Caudate nucleus (tissue), 63 donors: ENCODE measurements at places on chromosomes 6 and 20.

DNA sequence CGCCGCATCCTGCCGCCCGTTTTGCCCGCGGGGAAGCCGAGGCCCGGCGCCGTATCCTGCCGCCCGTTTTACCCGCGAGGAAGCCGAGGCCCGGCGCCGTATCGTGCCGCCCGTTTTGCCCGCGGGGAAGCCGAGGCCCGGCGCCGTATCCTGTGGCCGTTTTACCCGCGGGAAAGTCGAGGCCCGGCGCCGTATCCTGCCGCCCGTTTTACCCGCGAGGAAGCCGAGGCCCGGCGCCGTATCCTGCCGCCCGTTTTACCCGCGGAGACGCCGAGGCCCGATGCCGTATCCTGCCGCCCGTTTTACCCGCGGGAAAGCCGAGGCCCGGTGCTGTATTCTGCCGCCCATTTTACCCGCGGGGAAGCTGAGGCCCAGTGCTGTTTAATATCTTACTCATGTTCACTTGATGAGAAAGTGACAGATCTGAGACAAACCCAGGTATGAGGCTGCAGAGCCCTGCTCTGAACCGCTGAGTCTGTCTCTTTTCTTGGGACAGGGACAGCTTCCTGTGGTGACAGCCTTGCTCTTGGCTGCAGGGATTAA is 129.4 kb downstream of the CDH26 start:
- DNase-seq = no peak

DNA sequence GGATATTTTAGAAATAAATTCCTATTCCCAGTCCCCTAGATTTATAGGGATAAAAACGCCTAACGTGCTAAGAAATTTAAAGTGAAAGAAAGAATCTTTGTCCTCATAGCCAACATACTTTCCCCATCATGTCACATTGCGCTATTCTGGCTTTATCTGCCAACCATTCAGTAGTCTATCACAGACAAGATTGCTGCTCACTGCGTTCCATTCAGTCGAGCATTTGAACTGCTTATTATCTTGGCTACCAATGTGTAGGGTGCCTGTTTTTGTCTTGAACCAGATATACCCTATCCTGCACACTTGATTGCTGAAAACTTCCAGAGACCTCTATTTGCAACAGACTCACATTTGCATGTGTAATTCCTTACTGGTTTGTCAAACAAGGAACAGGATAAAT is 751.5 kb downstream of the EPHA7 start:
- no peak for DNase-seq

GRCh38 chr6:75438442-75439116 is 55.0 kb downstream of the FILIP1 start:
- DNase-seq = no peak

DNA sequence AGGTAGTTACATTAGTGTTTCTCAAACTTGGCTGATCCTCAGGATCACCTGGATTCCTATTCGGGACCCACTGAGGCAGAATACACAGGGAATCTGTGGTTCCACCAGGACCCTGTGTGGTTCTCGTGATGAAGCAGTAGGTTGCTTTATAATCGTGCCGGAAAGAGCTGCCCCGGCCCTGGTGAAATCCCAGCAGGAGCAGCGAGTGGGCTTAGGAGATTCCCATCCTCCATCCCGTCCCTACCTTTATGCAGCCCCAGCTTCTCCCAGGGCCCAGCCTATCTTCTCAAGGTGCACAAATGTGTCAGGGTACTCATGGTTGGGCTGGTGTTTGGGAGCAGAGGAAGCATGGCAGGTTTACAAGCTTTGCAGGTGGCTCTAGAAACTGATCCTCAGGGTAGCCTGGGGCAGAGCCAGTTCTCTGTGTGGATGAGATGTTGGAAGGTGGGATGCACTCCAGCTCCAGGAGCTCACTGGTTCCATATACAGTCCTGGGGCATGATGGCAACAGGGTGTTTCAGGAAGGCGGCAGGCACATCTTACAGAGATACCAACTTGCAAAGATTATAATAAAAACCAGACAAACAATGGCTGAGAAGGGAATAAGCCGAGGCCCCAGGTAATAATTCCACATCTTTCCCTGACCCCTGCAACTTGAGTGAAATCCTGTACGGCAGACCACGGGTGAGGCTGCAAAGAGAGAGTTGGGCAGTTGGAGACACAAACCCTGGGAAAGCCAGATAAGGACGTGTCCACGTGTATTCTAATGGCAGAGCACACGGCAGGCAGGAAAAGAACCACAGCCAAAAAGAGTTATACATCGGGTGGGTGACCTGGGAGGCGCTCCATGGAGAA is 5.9 kb downstream of the SLC22A1 start:
- DNase-seq = no peak

- DNase-seq = no peak
Measured at GRCh38 chr6:1233924-1234323, 78.0 kb upstream of the FOXQ1 start.

GRCh38 chr6:21241231-21242130 is 352.1 kb upstream of the SOX4 start:
- DNase-seq = no peak

GRCh38 chr6:28589957-28590349 is 64.3 kb downstream of the GPX5 start:
- DNase-seq = no peak

- no peak for DNase-seq
Measured at GRCh38 chr6:82832811-82833210, 232.8 kb downstream of the UBE3D start.

DNA sequence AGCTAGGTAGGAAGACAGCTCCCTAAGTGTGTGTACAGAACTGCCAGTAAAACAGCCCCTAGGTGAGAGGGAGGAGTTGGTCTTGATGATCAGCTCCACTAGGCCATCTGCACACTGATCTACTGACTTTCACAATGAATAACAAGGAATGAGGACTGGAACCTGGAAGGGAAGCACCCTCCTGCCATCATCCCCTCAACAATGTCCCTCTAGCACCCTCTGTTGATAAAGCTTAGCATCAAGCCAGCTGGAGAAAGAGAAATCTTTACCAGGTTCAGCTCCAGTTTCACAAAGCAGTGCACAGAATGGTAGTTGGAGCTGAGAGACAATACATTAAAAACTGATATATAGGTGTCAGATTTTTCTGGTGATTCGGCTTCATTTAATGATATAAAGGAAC is 57.2 kb upstream of the IRAK1BP1 start:
- DNase-seq = no peak

GRCh38 chr6:225121-225721 is 67.1 kb upstream of the DUSP22 start:
- no peak for DNase-seq

DNA sequence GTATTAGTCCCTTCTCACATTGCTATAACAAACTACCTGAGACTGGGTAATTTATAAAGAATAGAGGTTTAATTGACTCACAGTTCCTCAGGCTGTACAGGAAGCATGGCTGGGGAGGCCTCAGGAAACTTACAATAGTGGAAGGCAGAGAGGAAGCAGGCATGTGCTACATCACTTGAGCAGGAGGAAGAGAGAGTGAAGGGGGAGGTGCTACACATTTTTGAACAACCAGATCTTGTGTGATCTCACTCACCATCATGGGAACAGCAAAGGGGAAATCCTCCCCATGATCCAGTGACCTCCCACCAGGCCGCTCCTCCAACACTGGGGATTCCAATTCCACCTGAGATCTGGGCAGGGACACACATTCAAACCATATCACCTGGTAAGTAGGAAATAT is 630.6 kb downstream of the QKI start:
- no peak for DNase-seq

GRCh38 chr6:106529438-106529837 is 99.9 kb downstream of the RTN4IP1 start:
- DNase-seq = no peak

DNA sequence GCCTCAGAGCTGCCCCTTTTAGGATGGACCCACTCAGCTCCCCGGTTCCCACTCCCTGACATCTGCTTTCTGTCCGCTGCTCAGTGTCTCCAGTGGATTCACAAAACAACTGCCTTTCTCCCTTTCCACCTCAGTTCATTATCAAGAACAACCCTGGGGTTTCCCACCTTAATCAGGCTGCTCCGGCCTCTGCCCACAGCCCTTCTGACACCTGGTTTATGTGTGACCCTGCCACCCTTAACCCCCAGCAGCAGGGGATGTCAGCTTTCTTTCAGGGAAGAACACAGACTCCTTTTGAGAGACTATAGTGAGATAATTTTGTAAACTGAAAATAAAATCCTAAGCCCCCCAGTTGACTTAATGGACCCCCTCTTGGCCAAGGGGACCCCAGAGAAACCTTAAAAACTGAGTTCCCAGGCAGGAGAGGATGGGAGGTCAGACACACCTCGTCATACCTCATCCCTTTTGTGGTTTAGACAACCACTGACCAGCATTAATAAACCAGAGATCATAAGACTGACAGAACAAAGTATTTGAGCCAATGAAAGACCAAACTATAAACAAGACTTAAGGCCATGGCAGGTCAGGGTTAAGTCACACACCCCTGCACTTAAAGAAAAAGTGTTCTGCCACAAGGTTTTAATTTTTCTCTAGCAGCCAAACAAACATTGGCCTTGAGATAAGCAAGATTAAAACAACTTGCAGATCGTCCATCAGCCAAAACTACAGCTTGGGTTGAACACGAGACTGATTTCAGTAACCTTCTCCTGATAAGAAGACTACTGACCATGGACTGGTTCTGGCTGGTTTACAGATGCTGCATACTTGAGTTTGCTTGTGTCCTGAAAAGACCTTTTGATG is 42.4 kb upstream of the DDR1 start:
- DNase-seq = no peak

GRCh38 chr6:166486536-166486880 is 100.0 kb downstream of the RAMACL start:
- no peak for DNase-seq

DNA sequence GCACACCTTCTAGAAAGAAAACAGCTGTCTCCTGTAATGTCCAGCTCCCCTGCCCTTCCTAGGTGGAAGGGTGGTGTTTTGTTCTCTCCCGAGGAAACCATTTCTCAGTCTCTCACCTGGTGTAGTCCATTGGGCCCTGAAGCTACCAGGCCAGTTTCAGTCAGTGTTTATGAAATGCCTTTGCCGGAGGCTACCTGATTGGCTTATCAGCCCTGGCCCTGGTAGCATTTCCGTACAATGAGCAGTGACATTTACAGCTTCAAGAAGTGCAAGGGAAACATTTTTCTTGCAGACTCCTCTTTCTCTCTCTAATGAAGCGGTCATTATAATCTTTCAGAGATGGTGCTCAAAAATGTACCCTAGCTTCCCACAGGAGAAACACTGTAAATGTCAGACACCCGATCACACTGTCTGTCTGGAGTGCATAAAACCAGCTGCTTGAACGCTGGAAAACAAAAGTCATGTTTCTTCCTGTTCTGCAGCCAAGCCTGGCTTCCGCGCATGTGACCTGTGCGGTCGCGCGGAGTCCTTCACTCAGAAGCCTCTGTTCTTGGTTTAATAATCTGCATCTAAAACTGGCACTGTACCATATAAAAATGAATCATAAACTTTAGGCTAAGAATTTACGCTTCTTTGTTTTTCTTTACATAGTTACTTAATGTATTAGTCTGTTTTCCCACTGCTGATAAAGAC is 28.4 kb upstream of the SAYSD1 start:
- no peak for DNase-seq

- DNase-seq = no peak
Measured at GRCh38 chr6:11613336-11613735, 75.8 kb downstream of the TMEM170B start.

- no peak for DNase-seq
Measured at GRCh38 chr20:59598625-59599310, 5.6 kb upstream of the PHACTR3 start.

DNA sequence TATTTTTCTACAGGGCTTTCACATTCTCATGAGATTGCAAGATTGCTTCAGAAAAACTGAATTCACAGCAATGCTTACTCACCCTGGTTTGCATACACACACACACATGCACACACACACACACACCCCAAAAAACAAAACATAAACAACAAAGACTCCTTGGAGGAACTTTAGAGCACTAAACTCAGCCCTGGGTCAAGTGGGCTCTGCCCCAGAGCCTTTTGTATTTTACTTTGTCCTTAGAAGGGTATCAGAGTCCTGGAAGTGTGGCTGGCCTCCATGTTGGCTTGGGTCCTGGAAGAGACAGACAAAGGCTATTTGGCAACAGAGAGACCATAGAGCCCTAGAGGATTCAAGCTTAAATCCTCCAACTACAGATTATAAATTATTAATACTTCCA is 8.0 kb upstream of the CST9 start:
- DNase-seq = no peak

DNA sequence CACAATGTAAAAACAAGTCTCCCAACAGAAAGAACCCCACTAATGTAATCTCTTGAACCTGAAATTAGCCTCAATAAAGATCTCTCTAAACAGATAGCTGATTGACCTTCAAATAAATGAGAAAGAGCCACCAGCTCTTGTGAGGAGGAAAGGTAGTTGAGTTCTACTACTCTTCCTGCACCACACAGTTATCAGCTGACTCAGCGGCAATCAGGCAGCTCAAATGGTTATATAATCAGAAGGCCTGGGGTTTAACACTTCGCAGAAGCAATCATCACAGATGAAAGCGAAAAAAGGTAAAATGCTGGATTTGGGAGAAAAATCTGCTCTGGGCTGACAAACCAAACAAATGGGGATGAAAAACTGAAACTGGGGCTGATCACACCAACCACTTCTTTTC is 91.8 kb downstream of the CHD6 start:
- peak; percentile 35 for DNase-seq

- no peak for DNase-seq
Measured at GRCh38 chr6:142718667-142719191, 226.2 kb downstream of the HIVEP2 start.

DNA sequence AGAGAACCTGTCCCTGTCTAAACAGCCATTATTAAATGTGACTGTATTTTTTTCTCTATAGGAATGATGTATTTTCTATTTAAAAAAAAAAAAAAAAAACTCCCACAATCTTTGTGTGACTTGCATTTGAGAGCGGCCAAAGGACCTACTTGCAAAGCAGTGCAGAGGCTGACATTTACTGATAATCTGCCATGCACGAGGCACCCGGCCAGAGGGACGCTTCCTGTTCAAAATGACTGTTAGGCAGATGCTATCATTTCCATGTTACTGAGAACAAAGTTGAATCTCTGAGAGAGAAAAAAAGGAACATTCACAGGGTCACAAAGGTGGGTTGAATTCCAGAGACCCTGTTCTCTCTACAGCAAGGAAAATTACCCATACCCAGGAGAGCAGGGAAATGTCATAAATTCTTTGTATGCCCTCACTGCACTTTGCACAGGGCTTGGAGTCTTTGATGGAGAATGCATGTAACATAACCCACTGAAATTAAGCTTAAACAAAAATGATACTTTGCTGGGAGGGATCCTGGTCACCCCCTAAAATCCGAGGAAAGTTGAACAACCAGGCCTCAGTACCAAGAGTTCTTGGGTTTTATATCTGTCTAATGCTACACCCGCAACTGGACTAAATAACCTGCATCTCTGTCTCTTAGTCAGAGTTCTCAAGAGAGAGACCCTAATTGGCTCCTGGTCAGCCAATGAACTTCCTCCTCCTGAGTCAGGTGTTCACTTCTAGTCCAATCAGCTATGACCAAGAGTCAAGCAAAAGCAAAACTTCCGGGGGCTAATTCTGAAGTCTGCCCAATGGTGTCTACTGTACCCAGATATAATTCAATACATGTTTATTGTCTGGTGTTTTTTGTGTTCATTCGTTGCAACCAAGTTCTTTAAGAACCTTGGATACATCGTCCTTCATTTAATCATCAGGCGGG is 61.2 kb downstream of the GCLC start:
- DNase-seq = no peak
